Stimulated activated CD8-positive, alpha-beta memory T cell treated with anti-CD3 and anti-CD28 coated beads, Interleukin-7, amount 100 ng/mL, for 1 hour (primary cell): ENCODE measurements at places on chromosomes 16 and 17.

GRCh38 chr16:15857724-15858560, 1.1 kb upstream of the MYH11 start:
- no peak for DNase-seq

GRCh38 chr17:77196251-77196650, 55.5 kb downstream of the SEC14L1 start:
- no peak for DNase-seq

GRCh38 chr16:50093607-50094539, 28.1 kb downstream of the HEATR3 start:
- DNase-seq: no peak

GRCh38 chr17:74972973-74973328, 392 bp upstream of the HID1 start:
- DNase-seq: no peak

DNA sequence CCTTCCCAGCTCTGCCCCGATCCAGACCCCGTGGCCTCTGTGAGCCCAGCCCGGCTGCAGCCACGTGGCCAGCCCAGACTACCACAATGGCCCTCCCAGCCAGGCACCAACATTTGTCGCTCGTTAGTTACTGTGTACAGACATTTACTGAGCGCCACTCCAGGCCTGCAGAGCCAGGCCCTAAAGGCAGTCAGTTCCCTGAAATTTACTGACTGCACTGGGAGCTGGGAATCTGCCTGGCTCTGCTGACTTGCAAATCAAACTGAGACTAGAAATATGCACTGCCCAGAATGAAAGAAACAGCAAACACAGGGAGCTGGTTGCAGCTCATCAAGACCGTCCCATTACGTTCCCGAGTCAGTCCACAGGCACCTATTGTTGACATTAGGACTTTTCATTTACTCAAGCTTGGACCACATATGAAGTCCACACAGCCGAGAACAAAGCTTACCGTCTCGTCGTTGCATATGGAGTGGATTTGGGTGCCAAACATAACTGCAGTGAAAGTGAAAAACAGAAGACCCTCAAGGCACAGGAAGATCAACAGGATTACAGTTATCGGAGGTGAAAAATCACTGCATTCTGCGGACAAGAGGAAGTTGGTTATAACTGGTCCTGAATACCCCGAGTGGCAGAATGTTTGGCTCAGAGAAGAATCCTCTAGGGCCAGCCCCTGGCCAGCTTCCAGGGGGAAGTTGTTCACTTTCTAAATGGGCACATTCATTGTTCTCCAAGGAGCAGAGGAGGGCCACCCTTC, 34.5 kb downstream of the ZDHHC7 start:
- DNase-seq: no peak

- no peak for DNase-seq
Measured at GRCh38 chr17:8708025-8708461, 36.6 kb downstream of the CCDC42 start.

DNA sequence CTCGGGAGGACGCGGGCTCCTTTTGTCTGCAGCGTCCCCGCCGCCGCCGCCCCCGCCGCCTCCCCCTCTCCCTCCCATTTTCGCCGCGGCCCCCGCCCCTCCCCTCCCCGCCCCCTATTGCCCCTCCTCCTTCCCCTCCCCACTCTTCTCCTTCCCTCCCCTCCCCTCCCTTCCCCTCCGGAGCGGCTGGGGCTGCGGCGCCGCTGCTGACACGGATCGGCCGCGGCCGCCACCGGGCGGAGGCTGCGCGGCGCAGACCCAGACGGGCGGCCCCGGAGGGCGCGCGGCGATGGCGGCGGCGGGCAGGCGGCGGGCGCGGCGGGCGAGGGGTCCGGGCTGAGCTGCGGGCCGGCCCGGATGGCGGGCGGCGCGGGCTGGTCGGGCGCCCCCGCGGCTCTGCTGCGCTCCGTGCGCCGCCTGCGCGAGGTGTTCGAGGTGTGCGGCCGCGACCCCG, at the start of gene RAB11FIP4:
TSS of gene RAB11FIP4 (plus strand) at position 180 of the 454 bp plus-strand sequence. CDS start at position 358, 178 bp downstream.
- DNase-seq: no peak

- no peak for DNase-seq
Measured at GRCh38 chr16:29699324-29700219, 20.6 kb downstream of the QPRT start.

DNA sequence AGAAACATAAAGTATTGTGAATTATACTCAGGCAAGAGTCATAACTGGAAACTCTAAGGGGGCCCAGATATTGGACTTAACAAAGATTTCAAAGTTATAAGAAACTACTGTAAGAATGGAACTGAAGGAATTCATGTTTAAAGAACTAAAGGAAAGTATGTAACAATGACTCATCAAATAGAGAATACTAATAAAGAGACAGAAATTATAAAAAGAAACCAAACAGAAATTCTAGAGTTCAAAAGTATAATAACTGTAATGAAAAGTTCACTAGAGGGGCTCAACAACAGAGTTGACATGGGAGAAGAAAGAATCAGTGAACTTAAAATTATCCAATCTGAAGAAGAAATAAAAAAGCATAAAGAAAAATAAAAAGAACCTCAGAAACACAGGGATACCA, 55.4 kb downstream of the ADCY9 start:
- DNase-seq: no peak

DNA sequence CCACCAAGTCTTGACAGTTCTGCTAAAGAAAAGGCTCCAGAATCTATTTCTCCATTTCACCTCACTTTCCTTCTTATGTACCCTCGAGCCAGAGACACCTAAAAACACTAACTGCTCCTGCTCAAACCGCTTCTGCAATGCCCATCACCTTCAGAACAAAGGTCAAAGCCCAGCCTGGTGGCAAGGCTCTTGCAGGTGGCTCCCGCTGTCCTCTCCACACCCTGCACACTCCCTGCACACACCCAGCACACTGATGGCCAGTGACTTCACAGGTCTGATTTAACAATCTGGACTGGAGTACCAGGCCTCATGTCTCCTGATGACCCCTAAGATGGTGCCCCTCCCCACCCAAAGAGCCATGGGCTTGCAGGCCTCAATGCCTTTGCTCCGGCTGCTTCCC, 9.8 kb upstream of the C17orf113 start:
- no peak for DNase-seq

GRCh38 chr17:3008336-3009288, 54.8 kb downstream of the OR1D5 start:
- DNase-seq: no peak

DNA sequence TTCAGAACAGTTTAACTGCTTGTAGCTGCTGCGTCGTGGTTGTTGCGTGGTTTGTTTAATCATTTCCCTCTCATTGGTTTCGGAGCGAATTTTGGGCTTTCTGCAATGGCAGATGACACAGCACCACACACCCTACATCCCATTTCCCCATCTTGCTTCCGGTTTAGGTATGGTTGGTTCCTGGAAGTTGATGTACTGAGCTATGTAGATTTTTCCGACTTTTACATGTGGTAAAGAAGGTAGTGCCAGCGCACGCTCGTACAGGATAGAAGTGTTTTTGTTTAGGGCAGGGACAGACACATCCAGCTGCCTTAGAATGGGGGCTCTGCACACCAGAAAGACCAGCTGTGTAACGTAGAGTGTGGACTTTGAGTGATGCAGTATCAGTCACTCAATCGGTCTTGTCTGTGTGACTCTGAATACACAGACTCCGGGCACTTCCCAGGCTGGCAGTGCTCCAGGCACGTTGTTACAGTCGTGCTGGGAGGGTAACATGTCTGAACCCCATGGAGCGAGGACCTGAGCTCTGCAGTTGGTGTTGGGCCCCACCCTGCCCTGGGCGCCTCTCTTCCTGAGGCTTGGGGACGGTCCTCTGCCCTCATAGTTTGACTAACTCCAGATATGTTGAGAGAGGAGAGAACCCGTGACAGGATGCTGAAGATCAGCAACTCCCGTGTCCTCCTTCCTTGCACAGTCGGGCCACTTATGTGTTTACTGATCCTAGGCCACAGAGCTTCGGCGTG, 172.0 kb upstream of the CHMP6 start:
- DNase-seq: no peak

DNA sequence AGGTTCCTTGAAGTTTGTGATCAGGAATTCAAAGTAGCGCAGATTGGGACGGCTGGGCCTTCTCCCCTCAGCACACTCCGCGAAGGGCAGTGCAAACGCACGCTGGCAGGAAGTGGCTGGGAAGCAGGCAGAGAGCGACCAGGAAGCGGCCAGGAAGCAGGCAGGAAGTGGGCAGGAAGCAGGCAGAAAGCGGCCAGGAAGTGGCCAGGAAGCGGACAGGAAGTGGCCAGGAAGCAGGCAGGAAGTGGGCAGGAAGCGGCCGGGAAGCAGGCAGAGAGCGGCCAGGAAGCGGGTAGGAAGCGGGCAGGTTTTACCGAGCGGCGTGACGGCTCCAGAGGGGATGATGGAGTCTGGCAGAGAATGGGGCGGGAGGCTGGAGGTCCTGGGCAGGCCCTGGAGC, 3.2 kb downstream of the DPEP1 start:
- DNase-seq: no peak

DNA sequence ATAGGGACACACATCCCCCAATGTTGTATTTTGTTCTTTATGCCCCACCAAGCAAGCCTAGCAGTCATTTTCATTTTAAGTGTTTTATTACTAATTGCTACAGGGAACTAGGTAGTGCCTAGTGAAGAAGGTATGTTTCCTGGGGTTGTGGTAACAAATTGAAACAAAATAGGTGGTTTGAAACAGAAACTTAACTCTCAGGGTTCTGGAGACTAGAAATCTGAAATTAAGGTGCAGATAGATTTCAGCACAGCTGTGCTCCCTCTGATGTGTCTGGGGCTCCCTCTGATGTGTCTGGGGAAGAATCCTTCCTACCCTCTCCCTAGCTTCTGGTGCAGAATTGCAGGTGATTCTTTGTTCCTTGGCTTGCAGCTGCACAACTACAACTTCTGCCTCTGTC, 390.1 kb downstream of the ZFHX3 start:
- no peak for DNase-seq
